Activated CD4-positive, alpha-beta T cell treated with anti-CD3 and anti-CD28 coated beads, Interleukin-2, amount 10 ng/mL, durations not matched to agents 7 days and 5 days (primary cell): ENCODE measurements at places on chromosomes 1 and 21. TPM values are rescaled to one million over a fixed set of nuclear protein-coding genes. Genes with fewer than 3 reads are reported as not detected.

VHLL gene
- total RNA-seq = 0.52 TPM

GRCh38 chr1:17229379-17229778 lies 19.5 kb upstream of the PADI3 start:
- DNase-seq = no peak

DMAP1 gene
- 46.2 TPM for total RNA-seq

DNA sequence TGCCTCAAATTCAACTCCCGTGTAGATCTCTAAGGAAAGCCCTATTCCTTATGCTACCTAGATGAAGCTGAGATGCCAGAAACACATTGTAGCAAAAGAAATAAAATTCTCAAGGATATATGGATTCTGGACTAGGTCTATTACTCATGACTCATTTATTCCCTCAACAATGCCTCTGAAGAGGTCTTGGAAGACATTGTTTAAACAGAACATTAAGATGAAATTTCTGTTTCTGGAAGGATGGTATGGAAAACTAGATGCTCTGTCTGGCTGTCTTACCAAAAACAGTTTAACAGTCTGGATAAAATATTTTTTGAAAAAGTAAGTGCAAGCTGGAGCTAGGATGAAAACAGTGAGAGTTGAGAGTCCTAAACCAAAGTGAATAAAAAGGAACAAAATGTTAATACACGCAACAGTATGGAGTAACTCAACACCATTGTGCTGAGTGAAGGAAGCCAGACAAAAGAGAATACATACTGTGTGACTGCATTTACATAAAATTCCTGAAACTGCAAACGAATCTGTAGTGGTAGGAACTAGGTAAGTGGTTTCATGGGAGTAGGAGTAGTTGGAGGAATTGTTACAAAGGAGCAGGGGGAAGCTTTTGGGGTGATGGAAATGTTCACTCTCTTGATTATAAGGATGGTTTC lies 59.3 kb upstream of the GNG12 start:
- no peak for DNase-seq

DNA sequence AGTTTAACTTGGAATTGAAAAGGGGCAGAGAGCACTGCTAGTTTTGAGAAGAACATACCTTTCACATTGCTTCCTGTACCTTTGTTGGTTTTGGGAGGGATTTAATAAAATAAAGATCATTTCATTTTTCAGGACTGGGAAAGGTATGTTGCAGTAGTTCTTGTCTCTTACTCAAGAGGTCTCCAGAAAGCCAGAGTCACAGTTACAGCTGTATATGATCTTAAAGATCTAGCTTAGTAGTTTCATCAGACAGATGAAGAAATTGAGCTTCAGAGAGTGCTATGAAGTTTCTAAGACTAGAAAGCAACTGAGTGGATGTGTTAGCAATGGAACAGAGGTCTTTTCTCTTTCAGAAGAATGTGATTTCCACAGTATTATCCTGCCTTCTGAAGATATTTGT lies 1.0 kb downstream of the OR10K2 start:
- DNase-seq = no peak

DNA sequence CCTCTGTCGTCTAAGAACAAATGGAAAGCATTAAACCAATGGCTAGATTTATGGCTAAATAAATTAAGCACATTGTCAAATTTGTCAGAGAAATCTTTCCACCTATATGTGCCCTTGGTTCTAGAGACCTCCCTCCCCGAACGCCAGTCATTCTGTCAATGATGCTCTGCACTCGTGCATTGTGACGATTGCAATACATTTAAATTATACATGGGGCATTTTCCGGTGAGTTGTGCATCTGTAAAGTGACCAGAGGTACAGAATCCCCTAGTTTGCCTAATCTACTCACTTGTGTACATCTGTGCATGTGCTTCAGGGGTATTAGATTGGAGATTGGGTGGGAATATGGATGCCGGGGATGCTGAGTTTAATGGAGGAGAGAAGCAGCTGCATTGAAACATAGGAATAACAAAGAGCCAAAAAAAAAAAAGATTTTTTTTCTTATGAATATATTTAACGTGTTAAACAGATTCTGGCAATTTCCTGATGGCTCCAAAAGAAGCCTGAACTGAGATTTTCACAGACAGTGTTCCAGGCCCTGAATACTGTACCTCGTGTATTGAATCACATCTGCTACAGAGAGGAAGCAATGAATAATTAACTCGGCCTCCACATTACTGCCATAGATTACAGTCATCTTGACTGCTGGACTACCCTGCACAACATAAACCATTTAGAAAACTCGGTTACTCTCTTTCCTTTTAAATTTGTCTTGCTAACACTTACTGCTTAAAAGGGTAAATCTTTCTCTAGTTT lies 149.0 kb upstream of the C1orf87 start:
- DNase-seq = no peak

DISC1 gene
- total RNA-seq = 13.3 TPM

DNA sequence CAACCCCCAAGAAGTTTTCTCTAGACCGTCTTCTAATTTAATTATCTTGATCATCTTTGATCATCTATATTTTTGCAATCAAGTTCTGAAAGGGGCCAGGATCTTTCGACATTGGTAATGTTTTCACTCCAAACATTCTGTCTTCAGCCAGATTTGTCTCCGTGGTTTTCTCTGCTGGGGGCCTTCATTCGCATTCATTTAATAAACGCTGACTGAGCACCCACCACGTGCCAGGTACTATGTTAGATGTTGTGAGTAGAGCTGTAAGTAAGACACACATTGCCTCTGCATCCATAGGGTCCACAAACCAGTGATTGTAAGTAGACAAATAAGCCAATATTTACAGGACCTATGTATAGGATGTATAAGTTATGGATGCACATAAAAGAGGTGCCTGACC lies 134.5 kb upstream of the MROH9 start:
- DNase-seq = no peak

DNA sequence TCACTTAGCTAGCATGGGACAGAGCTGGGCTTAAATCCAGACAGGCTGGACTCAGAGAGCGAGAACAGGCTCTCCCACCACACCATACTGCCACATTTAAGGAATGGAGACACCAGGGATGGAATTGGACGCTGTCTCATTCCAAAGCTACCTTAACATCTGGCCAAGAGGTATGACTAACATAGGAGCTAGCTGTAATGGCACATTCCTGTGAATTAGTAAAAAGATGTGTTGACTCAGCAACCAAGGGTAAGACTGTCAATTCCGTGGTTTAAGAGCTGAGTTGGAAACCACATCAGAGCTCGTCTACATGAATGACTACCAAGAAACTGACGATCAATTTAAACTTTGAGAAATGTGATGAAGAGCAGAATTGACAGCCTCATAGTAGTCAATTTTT lies 8.3 kb upstream of the TNFRSF9 start:
- DNase-seq = peak; percentile 63

DNA sequence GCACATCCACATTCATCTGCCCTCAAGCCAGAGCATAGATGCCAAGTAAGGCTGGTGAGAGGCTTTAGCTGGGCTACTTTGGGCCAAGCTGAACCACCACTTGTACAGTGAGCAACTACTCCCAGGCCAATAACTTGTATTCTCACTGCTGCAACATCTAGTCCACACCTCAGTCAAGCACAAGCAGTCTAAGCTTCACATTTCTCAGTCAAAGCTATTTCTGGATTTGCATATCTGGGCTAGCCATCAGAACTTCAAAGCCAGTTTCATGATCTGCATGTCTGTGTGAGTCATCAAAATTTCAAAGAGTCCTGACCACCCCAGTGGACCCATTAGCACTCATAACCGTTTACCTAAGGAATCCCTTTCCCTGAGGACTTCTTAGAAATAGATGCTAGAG lies 77.7 kb upstream of the DIRAS3 start:
- no peak for DNase-seq

- DNase-seq = no peak
These were observed 154.9 kb downstream of the CRB1 start for GRCh38 chr1:197422993-197423392.

- peak; percentile 66 for DNase-seq
These were observed 677 bp downstream of the AGPAT3 start for GRCh38 chr21:43865540-43866259.

GRCh38 chr1:57007472-57007871 lies 41.7 kb upstream of the C8B start:
- no peak for DNase-seq
